Activated CD4-positive, CD25-positive, alpha-beta regulatory T cell treated with anti-CD3 and anti-CD28 coated beads, Interleukin-2, amount 50 U/mL, for 16 hours (primary cell): ENCODE measurements at places on chromosomes 2 and 18.

- no peak for DNase-seq
Observed at GRCh38 chr2:131043199-131044074, 49.8 kb downstream of the FAM168B start.

DNA sequence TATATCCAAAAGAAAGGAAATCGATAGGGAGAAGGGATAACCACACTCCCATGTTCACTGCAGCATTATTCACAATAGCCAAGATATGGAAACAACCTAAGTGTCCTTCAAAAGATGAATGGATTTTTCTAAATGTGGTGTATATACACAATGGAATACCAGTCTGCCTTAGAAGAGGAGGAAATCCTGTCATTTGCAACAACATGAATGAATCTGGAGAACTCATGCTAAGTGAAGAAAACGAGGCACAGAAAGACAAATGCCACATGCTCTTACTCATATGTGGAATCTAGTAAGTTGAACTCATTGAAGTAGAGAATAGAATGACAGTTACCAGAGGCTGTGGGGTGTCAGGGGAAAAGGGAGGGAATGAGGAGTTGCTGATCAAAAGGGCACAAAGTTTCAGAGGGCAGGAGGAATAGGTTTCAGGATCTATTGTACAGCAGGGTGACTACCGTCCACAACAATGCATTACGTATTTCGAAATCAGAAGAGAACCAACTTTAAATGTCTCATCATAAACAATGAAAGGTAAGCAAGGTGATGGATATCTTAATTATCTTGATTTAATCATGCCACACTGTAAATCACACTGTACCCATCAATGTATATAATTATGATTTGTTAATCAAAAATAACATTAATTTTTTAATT is 46.1 kb downstream of the SIGLEC15 start:
- DNase-seq = no peak

GRCh38 chr18:44715842-44716241 is 35.2 kb downstream of the SETBP1 start:
- DNase-seq = no peak

DNA sequence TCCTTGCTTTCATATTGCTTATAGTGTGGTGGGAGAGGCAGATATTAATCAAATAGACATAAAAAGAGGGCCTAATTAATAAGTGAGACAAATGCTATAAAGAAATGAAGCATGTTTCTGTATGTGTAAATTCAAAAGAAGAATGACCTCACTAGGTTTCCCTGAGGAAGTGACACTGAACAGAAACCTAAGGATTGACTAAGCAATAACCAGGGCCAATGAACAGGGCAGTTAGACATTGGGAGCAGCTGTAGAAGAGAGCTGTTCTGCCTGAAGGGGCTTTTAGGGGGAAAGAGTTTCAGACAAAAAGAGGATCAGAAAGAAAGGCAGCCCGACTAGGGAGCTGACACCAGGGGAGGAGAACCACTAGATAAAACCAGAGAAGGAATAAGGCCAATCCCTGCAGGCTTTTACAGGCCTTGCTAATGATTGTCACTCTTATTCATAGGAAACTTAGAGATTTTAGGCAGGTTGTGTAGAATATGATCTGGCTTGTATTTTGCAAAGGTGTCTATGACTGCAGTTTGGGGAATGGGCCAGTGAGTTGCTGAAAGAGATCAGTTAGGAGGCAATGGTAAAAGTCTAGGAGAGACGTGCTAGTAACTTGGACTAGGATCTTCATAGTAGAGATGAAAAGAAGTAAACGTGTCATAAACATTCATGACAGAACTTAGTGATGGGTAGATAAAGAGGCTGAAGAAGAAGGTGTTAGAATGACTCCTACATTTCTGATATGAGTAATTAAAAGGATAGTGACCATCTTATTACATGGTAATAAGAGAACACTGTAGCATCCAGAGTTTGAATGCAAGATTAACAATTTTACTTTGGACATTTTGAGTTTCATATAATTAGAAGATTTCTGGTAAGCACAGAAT is 26.8 kb upstream of the NABP1 start:
- no peak for DNase-seq

DNA sequence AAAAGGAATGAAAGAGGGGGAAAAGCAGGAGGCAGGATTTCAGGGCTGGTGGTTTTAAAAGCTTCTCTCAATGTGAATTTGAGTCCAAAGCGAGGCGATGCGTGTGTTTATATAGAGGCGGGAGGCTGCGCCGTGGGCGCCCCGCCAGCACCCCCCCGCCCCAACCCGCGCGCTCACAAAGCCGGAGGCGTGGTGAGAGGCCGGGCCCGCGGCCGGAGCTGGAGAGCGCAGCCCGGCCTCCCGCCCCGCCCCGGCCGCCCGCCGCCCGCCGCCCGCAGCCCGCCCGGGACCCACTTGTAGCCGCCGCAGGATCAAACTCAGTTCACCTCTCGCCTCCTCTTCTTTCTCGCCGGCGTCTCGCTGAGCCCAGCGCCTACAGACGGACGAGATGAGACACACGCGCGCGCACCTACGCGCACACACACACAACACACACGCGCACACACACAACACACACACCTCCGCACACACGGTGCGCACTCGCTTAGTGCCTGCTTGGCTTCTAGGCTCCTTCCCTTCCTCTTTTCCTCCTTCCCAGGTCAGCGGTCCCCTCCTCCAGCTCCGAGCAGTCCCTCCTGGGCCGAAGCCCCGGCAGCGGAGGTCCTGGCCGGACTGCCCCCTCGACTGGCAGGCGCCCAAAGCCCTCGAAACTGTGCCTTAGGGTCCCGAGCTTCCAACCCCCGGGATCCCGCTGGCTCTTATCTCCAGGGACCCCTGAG is 1.3 kb upstream of the CYP26B1 start:
- DNase-seq = no peak

DNA sequence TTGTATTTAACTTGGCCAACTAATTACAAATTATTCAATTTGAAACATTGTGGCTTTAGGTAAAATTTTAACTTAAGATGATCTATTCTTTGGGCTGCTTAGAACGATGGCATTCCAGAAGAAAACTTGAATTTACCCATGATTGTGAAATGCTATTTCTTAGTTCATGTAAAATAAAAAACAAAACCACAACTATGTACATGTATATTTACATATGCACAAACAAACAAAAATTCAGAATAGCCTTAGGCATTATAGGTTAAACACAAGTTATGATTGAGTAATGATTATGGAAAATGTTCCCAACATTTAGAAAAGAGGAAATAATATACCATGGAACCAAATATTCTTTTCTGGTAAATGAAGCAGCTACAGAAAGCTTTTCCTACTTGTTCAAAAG is 3.5 kb upstream of the SMCHD1 start:
- no peak for DNase-seq
